ENCODE measurements at places on chromosomes 7 and 10. TPM values are rescaled to one million over a fixed set of nuclear protein-coding genes. Genes with fewer than 3 reads are reported as not detected.
A peak's percentile ranks its signal among the peaks of the same experiment; 100 is the strongest.

DNA sequence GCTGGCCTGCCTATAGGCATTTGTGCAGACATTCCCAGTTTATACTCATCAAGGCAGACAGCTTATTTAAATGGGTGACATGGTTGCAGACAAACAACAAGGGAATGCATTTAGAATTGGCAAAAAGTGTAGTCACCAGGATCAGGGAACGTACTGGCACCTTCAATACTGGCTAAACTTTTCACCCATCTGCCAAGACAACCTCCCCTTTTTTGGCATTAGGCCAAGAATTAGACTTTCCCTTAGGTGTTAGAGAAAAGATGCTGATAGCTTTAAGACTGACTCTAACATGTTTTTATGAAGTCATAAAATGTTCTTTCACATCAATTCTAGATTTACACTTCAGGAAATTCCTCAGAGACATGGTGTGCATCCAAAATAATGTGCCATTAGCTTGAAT is 365.9 kb downstream of the PHTF2 start:
- H3K4me3 ChIP-seq = no peak overlapping the region
- no peak overlapping the region for H3K27ac ChIP-seq
- H3K27me3 ChIP-seq = no peaks in the 10 kb centered on the region
- no peaks in the 10 kb centered on the region for H3K36me3 ChIP-seq
- H3K4me1 ChIP-seq = peaks cover 12% of the 10 kb centered on the region

ANKRD61 gene
- not detected for total RNA-seq

- no peaks in the 10 kb centered on the region for H3K36me3 ChIP-seq
- no peak for DNase-seq
- H3K27me3 ChIP-seq = no peaks in the 10 kb centered on the region
- H3K4me3 ChIP-seq = no peak overlapping the region
- peaks cover 3% of the 10 kb centered on the region for H3K4me1 ChIP-seq
Observed at GRCh38 chr7:151821226-151821625, 55.7 kb downstream of the PRKAG2 start.

MEOX2 gene
- total RNA-seq = not detected

DNA sequence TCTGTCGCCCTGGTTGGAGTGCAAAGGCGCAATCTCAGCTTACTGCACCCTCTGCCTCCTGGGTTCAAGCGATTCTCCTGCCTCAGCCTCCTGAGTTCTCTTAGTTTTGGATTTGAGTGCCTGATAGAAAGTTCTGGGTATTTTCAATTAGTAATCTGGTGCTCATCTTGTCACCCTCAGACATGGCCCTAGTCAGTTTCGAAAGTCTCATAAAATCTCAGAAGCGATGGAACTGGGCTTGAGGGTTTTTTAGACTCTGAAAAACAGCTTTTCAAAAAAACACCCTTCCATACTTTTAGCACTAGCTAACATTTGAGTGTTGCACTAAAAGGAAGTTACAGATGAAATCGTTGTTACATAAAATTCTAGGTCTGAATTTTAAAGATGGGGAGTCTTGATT is 9.4 kb upstream of the PIP4K2A start:
- H3K27me3 ChIP-seq = no peaks in the 10 kb centered on the region
- H3K36me3 ChIP-seq = no peaks in the 10 kb centered on the region
- no peak overlapping the region for H3K27ac ChIP-seq
- DNase-seq = no peak
- no peaks in the 10 kb centered on the region for H3K4me1 ChIP-seq

- peaks cover 18% of the 10 kb centered on the region for H3K36me3 ChIP-seq
- no peaks in the 10 kb centered on the region for H3K4me1 ChIP-seq
- no peaks in the 10 kb centered on the region for H3K27me3 ChIP-seq
Observed at GRCh38 chr10:97399843-97400545, 1.1 kb downstream of the RRP12 start.

DNA sequence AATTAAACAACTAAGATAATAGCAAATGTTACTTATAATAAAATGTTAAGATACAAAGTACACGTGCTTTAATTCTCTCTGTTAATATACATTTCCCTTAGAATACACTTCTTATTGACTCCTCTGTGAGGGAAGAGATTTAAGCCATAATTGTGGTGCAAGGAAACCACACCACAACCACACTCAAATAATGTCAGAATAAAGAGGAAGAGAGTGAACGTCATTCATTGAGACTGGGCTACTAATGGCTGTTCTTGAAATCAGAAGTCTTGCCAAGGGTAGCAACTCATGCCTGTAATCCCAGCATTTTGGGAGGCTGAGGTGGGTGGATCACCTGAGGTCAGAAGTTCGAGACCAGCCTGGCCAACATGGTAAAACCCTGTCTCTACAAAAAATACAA is 10.0 kb downstream of the FAM171A1 start:
- H3K4me1 ChIP-seq = peaks cover 3% of the 10 kb centered on the region
- no peak overlapping the region for H3K27ac ChIP-seq
- no peak overlapping the region for H3K4me3 ChIP-seq
- peaks cover 7% of the 10 kb centered on the region for H3K36me3 ChIP-seq
- DNase-seq = no peak

FLNC gene
- total RNA-seq = 12.5 TPM

DNA sequence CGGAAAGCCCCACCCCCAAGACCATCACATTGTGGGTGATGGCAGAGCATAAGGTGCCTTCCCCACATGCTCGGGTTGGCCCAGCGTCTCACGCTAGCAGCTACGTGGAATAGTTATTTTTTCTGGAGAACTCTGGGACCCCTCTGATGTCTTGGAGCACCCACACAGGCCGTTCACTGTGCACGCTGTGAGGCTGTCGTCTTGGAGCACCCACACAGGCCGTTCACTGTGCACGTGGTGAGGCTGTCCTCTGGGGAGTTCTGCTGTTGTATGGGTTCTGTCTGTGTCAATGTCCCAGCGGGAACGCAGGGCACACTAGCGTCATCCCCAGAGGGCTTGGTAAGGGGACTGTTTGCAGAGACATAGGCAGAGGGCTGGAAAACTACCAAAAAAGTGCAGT is 38.8 kb upstream of the FAM20C start:
- no peaks in the 10 kb centered on the region for H3K36me3 ChIP-seq
- no peak for DNase-seq
- no peaks in the 10 kb centered on the region for H3K4me1 ChIP-seq
- no peaks in the 10 kb centered on the region for H3K27me3 ChIP-seq

DNA sequence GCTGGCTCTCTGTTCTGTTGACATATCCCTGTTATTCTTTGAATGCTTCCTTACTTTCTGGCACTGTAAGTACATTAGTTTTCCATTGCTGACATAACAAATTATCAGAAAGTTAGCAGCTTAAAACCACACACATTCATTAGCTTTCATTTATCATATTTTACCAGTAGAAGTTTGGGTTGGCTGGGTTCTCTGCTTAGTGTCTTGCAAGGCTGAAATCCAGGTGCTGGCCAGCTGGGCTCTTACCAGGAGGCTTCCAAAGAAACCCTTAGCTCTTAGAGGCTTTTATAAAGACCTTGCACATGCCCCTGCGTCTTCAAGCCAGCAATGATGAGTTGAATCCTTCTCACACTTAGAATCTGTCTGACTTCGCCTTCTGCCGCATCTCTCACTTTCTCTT is 160.6 kb downstream of the MLLT10 start:
- H3K4me3 ChIP-seq = no peak overlapping the region
- no peaks in the 10 kb centered on the region for H3K4me1 ChIP-seq
- H3K27me3 ChIP-seq = no peaks in the 10 kb centered on the region
- no peak for DNase-seq
- peaks cover 24% of the 10 kb centered on the region for H3K36me3 ChIP-seq

GRCh38 chr7:75931680-75932079 is 16.7 kb downstream of the POR start:
- DNase-seq = no peak
- no peak overlapping the region for H3K27ac ChIP-seq
- H3K27me3 ChIP-seq = no peaks in the 10 kb centered on the region
- H3K4me3 ChIP-seq = no peak overlapping the region
- H3K4me1 ChIP-seq = no peaks in the 10 kb centered on the region

DNA sequence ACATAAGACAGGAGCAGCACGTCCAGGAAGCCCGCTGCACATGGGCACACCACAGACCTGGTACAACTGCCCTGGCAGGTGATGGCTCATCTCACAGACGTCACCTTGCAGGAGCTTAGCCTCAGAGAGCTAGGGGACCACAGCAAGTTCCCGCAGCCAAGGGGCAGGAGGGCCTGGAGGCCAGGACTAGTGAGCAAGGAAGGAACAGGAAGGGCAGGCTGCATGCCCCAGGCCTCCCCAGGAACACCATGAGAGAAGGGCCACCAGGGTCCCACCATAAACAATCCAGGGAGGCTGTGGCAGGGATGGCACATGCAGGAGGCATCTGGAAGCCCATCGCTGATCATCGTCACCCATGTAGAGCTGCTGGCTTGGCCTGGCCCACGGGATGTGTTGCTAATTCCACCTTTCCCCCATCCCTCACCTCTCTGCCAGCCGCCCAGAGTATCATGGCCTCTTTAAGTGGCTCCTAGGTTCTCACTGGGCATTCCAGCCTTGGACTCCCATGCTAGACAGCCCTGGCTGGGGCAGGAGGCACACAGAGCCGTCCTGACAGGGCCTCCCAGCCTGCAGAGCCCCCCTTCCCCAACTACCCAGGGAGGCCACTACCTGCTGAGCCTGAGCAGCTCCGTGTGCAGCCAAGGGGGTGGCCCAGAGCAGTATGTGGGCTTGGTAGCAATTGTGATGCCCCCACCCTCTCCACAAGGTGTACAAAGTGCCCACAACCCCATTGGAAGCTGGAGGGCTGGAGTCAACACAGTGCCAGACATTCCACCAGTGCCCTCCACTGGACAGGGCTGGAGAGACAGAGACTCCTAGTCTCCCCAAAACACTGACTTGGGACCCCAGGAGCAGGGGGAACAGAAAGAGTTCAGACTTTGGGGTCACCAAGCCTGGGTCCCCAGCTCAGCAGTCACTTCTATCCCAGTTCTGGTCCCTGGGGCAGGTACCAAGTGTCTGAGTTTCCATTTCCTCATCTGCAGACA is 35.5 kb downstream of the GRID1 start:
- H3K27ac ChIP-seq = no peak overlapping the region
- H3K27me3 ChIP-seq = no peaks in the 10 kb centered on the region
- no peak overlapping the region for H3K4me3 ChIP-seq
- DNase-seq = no peak
- no peaks in the 10 kb centered on the region for H3K36me3 ChIP-seq

- peaks cover 7% of the 10 kb centered on the region for H3K27me3 ChIP-seq
- H3K4me1 ChIP-seq = peaks cover 7% of the 10 kb centered on the region
- H3K36me3 ChIP-seq = peaks cover 5% of the 10 kb centered on the region
- no peak within 1 kb of the TSS for H3K27ac ChIP-seq
- peak; percentile 54 for DNase-seq
- peak within 1 kb of the TSS; percentile 76 for H3K4me3 ChIP-seq
Observed at GRCh38 chr7:128910569-128910945, at the start of gene KCP. Gene KCP, minus strand, starts transcription at chr7:128910709. Its CDS starts 33 bp downstream, at chr7:128910676.

DNA sequence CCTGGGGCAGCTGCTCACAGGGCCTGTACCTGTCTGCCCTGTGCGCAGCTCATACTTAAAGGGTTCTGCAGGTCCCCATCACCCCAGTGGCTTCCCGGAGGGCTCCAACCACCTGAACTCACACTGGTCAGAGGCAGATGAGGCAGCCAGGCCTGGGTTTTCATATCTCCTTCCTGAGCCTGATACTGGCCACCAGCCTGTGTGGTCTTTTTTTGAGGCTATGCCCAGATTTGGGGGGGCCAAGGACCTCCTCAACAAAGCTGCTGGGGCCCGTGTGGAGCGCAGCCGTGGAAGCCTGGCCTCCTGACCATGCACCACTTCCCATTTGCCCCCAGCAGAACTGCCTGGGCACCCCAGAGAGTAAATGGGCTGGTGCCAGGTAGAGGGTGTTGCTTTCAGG is 25.7 kb downstream of the PNLIPRP2 start:
- DNase-seq = peak; percentile 7
- H3K27me3 ChIP-seq = no peaks in the 10 kb centered on the region
- H3K4me1 ChIP-seq = no peaks in the 10 kb centered on the region
- H3K27ac ChIP-seq = no peak overlapping the region
- no peak overlapping the region for H3K4me3 ChIP-seq

IQUB gene
- total RNA-seq = 0.39 TPM

DNA sequence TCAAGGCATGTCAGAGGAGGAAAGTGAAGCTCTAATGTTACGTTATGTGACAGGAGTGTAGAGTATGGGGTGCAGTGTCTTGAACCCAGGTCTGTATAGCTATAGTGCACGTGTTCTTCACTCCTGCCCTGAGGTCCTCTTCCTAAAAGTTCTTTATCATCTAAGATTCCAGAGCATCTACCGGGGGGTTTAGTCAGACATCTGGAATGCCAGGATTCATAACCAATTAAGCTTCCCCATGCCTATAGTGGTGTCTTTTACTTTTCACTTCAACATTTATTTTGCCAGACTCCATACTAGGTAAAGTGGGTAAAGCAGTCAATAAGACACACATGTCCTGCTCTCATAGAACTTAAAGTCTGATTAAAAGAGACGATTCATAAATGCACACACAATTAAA is 22.4 kb downstream of the PPP1R3C start:
- H3K36me3 ChIP-seq = 0 out of 2 replicates have a peak, but pooled peaks cover 5% of the 10 kb centered on the region
- H3K4me1 ChIP-seq = no peaks in the 10 kb centered on the region
- no peak for DNase-seq
- H3K27ac ChIP-seq = no peak overlapping the region

ADRA2A gene
- 1.4 TPM for total RNA-seq

DNA sequence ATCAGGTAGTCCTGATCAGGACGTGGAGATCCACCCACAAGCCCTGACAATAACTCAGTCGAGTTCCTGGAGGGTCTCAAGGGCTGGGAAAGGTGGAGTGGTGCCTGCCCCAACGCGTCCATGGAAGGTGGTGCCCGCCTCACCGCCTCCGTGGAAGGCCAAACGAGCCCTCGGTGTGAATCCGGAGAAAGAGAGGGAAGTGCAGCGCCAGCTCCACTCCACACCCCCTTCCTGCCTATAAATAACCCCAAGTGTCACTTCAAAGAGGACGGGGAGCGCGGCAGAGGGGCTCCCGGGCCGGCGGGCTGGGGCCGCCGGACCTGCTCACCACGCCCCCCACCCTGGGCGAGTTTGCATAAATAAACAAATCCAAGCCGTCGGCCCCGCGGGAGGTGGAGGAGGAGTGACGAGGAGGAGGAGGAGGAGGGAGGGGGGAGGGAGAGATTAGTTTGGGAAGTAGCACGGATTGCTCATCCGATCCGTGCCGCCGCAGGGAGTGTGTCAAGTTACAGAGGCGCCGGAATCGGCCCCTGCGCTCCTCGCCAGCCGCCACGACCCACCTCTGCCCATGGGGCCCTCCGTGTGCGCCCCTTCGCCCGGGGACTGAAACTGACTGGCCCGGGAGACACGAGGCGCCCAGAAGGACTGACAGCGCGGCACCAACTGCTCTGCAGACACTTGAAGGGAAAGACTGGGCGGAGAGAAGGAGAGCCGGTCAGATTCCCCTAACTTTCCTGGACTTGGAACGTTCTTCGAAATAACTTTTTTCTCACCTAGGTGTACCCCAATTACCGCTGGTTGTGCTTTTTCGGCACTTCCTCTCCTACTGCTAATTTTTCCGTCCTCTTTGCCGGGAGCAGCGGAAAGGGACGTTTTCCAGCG is at the start of gene COL13A1:
Gene COL13A1, plus strand, starts transcription at position 473 of the 882 bp plus-strand sequence. CDS start 518 bp downstream, outside the sequence.
- H3K4me1 ChIP-seq = peaks cover 6% of the 10 kb centered on the region
- H3K27me3 ChIP-seq = peaks cover 8% of the 10 kb centered on the region
- peak within 1 kb of the TSS; percentile 71 for H3K4me3 ChIP-seq
- peak; percentile 93 for DNase-seq

All from H9 (cell line).